NCI-H226 (cell line): ENCODE measurements at places on chromosomes 6 and 20.

- no peak for DNase-seq
These were observed 175.2 kb downstream of the ARID1B start for GRCh38 chr6:156952401-156952800.

DNA sequence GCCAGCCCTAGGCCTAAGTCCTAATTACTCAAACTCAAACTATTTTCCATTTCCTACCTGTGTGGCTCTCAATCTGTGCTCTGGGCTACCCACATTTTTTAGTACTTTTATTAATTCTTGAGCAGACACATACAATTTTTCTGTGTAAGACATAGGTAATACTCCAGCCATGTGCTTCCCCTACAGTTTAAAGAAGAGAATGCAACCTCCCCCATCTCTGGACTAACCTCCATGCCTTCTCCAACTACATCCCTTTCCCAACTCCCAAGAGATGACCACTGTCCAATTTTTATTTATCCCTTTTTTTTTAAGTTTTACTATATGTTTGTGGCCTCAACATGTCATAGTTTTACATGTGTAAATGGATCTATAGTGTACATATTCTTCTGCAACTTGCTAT lies 5.8 kb downstream of the HMGN4 start:
- DNase-seq = peak; percentile 22

DNA sequence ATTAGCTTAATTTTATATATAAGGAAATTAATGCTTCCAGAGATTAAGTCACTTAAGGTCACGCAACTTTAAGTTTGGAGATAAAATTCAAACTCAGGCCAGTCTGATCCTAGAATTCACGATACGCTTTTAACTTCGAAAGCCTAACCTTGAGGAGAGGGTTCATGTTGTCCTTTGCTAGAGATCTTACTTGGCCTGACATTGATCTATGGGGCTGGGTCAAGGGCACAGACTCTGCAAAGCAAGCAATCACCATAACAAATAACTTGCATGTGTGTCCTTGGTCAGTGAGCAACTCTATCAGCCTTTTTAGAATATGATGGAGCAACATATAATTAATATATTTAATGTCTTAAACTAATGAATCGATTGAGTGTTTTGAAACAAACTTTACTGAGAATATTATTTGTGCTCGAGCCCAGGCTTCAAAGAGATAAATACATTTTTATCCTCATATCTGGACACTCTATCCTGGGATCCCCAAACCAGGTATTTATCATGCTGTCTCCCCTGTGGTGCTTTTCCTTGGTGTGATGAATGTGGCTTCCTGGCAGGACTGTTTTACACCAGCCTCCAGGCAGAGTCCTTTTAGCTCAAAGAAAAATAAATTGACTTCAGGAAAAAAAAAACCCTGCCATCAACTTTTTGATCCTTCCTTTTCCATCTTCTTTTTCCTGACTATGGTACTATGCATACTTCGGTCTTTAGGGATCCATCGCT lies 29.1 kb downstream of the RPS12 start:
- DNase-seq = no peak

- DNase-seq = no peak
These were observed 10.9 kb upstream of the ZNF831 start for GRCh38 chr20:59152559-59153354.

GRCh38 chr6:37816599-37817375 lies 2.7 kb upstream of the ZFAND3 start:
- no peak for DNase-seq

DNA sequence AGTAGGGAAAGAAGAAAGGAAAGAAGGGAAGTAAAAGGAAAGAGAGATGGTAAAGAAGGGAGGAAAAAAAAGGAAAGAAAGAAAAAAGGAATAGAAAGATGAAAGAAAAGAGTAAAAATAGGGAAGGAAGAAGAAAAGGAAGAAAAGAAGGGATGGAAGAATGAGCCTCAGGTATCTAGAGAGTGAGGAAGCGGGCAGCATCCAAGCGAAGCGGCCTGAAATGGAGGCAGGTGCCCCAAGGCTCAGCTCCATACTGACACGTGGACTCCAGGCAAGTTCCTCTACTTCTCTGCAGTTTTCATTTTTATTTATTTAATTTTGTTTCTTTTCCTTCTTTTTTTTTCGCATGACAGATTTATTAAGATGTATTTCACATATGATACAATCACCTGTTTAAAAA lies 373.1 kb downstream of the ESR1 start:
- no peak for DNase-seq

DNA sequence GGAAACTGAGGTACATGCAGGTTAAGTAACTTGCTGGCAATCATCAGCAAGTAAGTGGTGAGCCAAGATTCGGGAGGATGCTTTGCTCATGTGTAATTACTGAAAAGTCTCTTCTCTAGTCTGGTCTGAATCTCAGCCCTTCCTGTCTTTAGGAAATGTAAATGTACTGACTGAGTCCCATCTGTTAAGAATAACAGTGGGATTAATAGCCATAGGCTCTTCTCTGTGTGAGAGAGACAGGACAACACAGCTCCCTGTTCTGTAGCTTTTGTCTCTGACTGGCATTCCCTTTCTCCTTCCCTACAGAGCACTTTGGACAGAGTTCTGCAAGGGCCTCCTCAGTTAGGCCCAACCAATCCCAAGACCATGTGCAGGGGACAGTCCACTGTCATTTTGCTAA lies 131.3 kb upstream of the OGFRL1 start:
- no peak for DNase-seq

DNA sequence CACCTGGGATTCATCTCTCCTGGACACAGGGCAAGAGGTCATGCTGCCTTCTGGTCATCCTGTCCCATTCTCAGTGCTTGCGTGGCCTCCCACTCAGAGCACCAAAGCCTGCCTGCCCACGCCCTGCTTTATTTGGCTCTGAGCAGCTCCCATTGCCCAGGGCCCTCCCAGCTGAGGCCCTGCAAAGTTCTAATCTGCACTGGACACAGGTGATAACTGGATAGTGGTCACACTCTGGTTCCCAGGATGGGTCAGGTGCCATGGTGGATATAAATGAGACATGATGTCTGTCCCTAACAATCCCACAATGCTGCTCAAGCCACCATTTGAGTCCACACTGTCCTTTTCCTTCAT lies 39.5 kb downstream of the CPXM1 start:
- no peak for DNase-seq

DNA sequence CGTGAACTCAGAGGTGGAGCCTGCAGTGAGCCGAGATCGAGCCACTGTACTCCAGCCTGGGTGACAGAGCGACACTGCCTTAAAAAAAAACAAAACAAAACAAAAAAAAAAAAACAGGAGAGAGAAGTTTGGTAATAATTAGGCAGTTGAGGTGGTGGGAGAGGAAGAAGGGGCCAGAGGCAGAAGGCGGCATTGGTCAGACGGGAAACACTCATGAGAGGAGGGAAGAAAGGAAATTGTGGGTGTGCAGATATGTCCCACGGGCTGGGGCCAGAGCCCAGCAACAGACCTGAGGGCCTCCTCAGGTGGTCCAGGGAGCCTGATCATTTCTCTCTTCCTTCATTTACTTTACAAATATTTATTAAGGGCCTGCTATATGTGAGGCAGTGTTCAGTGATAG lies 20.0 kb downstream of the SULF2 start:
- DNase-seq = no peak

DNA sequence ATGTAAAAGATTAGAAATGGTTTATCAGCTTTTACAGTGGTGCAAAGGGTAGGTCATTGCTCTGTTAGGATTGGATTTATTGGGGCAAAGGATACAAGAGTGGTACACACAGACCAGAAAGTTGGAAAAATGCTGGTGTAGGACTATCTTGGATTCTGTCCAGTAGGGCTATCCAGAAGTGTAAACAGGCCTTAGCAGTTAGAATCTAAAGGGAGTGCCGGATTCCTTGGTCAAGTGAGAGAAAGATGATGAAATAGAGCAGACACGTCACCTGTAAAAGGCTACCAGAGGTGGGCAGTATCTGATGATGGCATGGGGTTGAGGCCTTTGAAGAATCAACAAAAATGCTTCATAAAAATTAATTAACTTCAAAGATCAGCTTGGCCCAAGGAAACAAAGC lies 975.9 kb downstream of the KIF16B start:
- DNase-seq = peak; percentile 51

GRCh38 chr20:5864873-5865587 lies 85.3 kb downstream of the TRMT6 start:
- no peak for DNase-seq

GRCh38 chr20:50720026-50720425 lies 11.4 kb upstream of the PARD6B start:
- DNase-seq = no peak

DNA sequence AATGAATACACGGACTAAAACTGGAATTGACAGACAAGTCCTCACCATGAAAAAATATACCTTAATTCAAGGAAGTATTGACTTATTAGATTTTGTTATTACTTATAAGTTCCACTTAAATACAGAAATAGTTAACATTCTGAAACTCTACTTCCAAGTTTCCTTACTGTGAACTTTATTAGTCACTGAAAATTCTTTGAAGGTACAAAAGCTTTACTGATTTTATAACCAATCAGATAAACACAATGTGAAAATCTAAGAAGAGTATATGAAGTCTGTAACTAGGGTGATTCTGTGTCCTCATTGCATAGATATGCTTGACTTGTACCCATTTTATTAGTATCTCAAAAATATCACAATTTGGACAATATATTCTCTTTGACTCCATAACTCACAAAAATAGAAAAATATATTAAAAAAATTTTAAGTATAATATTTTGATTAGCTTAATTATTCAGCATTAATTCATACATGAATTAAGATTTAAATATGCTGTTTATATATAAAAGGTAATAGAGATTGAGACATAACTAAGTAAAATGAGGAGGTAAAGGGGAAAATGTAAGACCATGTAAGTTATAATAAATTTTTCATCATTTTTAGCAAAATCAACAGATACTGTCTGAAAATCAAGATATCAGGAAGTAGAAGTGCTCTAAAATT lies 6.6 kb downstream of the NAPB start:
- DNase-seq = no peak

- no peak for DNase-seq
These were observed 72.9 kb downstream of the SNX5 start for GRCh38 chr20:17895641-17896171.

- no peak for DNase-seq
These were observed 31.6 kb downstream of the DSE start for GRCh38 chr6:116402108-116402937.

GRCh38 chr6:44431118-44431725 lies 43.7 kb downstream of the CDC5L start:
- peak; percentile 20 for DNase-seq

DNA sequence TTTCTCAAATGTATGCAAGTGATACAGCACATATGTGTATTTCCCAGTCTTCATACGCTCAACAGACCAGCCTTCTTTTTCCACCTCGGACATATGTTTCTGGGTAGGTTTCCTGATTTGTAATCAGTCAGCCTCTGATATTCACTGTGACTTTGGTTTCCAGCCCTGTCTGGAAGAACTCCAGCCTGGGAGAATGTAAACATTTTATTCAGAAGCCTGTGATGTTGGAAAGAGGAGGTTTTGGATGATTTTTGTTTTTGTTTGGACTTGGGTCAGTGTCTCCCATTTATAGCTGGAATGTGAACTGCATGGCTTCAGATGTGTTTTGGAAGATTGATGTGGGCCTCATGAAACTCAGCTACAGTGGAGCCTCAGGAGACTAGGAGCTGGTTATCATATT lies 172.2 kb upstream of the CENPW start:
- no peak for DNase-seq
